Pulmonary artery endothelial cell (primary cell): ENCODE measurements at places on chromosomes 3 and 15. TPM values are rescaled to one million over a fixed set of nuclear protein-coding genes. Genes with fewer than 3 reads are reported as not detected.

TARS3 gene
- 6.8 and 8.7 TPM in 2 replicates for total RNA-seq

MUC4 gene
- not detected in 2 replicates for total RNA-seq

TMEM266 gene
- not detected in 2 replicates for total RNA-seq

STRIT1 gene
- total RNA-seq, result not detected in 2 replicates

NT5DC2 gene
- total RNA-seq, result 50.1 and 53.8 TPM in 2 replicates

DNA sequence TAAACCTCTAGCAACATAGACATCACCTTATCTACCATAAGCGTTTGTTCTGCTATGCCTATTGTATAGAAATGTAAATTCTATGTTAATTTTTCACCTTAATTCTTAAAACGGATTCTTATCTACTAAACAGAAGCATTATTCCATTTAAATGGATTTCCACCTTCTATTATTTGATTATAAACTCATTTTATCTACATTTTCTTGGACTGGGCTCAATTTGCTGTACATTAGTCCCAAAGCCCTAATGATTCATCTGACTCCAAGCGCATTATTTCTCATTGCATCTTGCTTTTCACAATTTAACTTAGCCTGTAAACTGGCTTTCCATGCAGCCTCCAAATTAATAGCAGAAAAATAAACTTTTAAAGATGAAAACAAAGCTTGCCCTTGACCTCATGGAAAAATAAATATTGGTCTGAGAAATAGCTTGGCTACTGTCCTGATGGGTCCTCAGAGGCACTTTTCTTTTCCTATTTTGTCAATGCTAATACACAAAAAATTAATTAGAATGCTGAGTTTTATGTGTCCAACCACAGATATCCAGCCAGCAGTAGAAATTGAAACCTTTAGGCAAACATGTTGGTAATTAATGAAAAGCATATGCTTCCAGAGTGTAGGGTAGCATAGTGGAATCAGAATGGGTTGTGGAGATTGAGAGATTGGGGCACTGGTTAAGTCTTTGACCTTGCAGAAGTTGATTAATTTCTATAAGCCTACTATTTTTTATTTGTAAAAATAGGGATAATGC, 81.4 kb upstream of the CFAP20DC start:
- DNase-seq, result no peak

GRCh38 chr3:183883291-183884096, 1.2 kb downstream of the PARL start:
- no peak for DNase-seq

DNA sequence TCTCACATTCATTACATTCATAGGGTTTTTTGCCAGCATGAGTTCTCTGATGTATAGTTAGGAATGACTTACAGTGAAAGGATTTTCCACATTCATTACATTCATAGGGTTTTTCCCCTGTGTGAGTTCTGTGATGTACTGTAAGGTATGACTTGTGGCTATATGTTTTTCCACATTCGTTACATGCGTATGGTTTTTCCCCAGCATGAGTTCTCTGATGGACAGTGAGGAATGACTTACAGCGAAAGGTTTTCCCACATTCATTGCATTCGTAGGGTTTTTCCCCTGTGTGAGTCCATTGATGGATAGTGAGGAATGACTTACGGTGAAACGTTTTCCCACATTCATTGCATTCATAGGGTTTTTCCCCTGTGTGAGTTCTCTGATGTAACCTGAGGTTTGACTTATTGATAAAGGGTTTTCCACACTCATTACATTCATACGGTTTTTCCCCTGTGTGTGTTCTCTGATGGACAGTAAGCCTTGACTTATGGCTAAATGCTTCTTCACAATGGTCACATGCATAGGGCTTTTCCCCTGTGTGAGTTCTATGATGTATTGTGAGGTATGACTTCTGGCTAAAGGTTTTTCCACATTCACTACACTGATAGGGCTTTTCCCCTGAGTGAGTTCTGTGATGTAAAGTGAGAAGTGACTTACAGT, 47.4 kb downstream of the ZNF717 start:
- no peak for DNase-seq

DNA sequence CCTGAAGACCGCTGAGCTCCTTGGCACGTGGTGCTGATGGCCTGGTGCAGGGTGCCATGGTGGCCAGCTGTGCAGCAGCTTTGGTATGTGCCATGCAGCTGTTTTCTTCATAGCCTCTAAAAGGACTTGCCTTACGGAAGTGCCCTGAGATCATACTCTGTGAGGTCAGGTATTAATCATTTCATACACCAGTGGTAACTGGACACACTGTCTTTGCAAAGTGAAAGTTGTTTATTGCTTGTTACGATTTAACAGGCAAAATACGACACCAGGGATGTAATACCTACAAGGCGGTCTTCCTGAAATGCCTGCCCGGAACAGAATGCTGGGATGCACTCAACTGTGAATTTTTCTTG, 184.6 kb downstream of the ATP10A start:
- DNase-seq, result no peak

DNA sequence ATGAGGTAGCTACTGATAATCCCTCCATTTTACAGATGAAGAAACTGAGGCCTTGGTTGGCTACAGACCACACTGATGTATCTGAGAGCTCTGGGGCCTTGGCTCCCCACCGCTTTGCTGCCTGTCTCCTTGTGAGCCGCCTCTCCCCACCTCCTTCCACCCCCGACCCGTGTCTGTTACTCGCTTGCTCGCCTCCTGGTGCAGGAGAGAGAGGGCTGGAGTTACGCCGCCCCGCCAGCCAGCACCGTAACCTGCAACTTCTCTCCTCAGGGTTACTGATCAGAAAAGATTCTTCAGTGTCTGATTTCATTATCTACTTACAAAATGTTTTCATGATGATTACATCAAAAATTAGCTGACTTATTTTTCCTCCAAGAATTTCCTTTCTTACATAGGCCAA, 34.1 kb downstream of the TM2D3 start:
- no peak for DNase-seq

DNA sequence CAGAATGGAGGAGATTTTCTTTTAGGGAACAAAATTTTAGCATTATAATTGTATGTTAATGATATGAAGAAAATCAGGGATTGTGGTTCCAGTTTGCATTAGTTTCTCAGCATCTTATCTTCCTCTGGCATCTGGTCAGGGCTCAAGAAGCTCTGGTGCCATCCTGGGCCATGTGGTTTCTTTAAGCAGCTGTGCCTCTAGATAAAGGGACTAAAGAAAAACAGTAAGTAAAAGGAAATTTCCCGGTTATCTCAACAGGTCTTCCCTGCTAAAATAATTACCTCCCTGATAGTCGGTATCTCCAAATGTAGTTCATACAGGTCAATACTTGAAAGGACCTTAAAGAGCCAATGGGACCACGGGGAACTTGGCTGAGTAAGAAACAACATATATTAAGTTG, 375.1 kb upstream of the RBMS3 start:
- no peak for DNase-seq

DNA sequence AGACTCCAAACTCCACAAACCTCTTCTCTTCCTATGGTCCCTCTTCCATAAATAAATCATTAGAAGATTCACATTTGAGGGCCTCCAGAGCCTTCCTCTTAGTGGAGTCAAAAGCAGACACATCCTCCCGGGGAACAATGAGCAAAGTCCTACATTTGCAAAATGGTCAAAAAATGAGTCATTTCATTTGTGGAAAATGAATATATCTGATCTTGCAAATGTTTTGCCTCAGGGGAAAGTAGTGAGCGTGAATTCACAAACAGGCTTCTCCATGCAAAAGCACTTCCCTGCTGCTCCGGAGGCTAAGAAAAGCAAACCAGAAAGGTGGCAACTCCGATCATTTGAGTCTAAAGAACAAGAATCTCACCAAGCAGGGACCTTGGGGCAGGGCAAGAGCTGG, 86.7 kb upstream of the IQSEC1 start:
- no peak for DNase-seq

- DNase-seq, result no peak
Observed at GRCh38 chr15:32737304-32737703, 19.5 kb downstream of the GREM1 start.

GRCh38 chr3:48695393-48695753, 9.7 kb upstream of the NCKIPSD start:
- no peak for DNase-seq

GRCh38 chr3:58025837-58026569, 17.8 kb downstream of the FLNB start:
- DNase-seq, result no peak
